K562 (cell line): ENCODE measurements at places on chromosomes 1 and 21. TPM values are rescaled to one million over a fixed set of nuclear protein-coding genes. Genes with fewer than 3 reads are reported as not detected.

Gene PGLYRP3
- not detected in 2 replicates for total RNA-seq

Gene SAMD11
- 0.38 and 0.49 TPM in 2 replicates for total RNA-seq

Gene FYB2
- not detected in 2 replicates for total RNA-seq

Gene BEND5
- total RNA-seq: not detected in 2 replicates

Gene ACP6
- 0.49 and 0.60 TPM in 2 replicates for total RNA-seq

Gene SPRR4
- not detected in 2 replicates for total RNA-seq

Gene CD34
- 0.13 TPM in 1 of 2 replicates, not detected in the other for total RNA-seq

Gene RNF115
- total RNA-seq: 9.5 and 10.2 TPM in 2 replicates

Gene SRSF10
- total RNA-seq: 154 and 165 TPM in 2 replicates

Gene RGSL1
- not detected in 2 replicates for total RNA-seq

Gene GUK1
- total RNA-seq: 228 and 233 TPM in 2 replicates

Gene APOBEC4
- not detected in 2 replicates for total RNA-seq

Gene CLDN14
- total RNA-seq: not detected in 2 replicates

Gene TNFSF18
- not detected in 2 replicates for total RNA-seq

Gene COL11A1
- 0.07 and 0.09 TPM in 2 replicates for total RNA-seq

Gene HRNR
- total RNA-seq: not detected in 2 replicates

Gene ZBTB37
- 10.2 and 10.5 TPM in 2 replicates for total RNA-seq

Gene KRTAP10-5
- total RNA-seq: not detected in 2 replicates

Gene C8B
- total RNA-seq: not detected in 2 replicates

Gene SLC30A2
- total RNA-seq: 0.11 and 0.13 TPM in 2 replicates
